ENCODE measurements at places on chromosomes 7 and 10. TPM values are rescaled to one million over a fixed set of nuclear protein-coding genes. Genes with fewer than 3 reads are reported as not detected.
A peak's percentile ranks its signal among the peaks of the same experiment; 100 is the strongest.

DNA sequence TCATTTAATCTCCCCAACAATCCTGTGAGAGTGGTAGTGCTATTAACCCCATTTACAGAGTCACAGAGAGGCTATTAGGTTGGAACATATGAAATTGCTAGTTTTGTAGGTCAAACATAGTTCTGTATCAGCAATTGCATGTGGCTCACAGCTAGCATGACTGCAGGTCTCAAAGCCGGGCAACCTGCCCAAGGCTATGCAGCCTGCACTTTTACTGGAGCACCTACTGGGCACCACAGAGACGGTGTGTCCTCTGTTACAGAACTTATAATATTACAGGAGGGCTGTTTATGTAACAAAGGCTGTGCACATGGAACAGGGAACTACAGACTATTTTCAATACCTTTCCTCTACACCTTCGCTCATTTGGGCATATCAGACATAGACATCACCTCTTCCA, 355.8 kb downstream of the RPS24 start:
- H3K27me3 ChIP-seq = no peaks in the 10 kb centered on the region
- no peaks in the 10 kb centered on the region for H3K4me1 ChIP-seq
- no peak overlapping the region for H3K27ac ChIP-seq
- no peak for DNase-seq

CALML5 gene
- total RNA-seq = not detected

GRCh38 chr7:44325201-44325671, at the start of gene CAMK2B:
CAMK2B (minus strand) TSS chr7:44325594; CDS start chr7:44325421, 173 bp downstream.
- no peaks in the 10 kb centered on the region for H3K27me3 ChIP-seq
- H3K4me3 ChIP-seq = peak within 1 kb of the TSS; percentile 52
- no peak for DNase-seq
- H3K36me3 ChIP-seq = no peaks in the 10 kb centered on the region

DNA sequence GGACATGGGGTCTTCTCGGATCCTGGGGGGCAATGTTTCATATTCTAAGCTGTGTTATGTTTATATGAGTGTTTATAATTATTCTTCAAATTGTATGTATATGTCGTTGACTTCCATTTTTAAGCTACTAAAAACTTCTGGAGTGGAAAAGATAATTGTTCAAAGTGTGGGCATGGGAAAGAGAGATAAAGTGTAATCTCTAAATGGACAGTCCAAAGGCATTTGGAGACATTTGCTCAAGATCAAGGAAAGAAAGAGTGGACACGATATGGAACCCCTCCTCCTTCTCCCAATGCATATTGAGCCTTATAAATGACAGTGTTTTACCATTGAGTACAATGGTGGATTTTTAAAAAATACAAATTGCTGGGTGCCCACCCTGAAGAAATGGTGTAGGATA, 81.1 kb downstream of the SDHAF3 start:
- H3K4me1 ChIP-seq = no peaks in the 10 kb centered on the region
- H3K36me3 ChIP-seq = no peaks in the 10 kb centered on the region
- H3K4me3 ChIP-seq = no peak overlapping the region
- H3K27ac ChIP-seq = no peak overlapping the region
- no peaks in the 10 kb centered on the region for H3K27me3 ChIP-seq

- peaks cover 34% of the 10 kb centered on the region for H3K36me3 ChIP-seq
- peak overlapping the region; percentile 78 for H3K4me3 ChIP-seq
- H3K4me1 ChIP-seq = no peaks in the 10 kb centered on the region
These were observed 5.4 kb downstream of the VIM start for GRCh38 chr10:17233286-17233991.

- no peaks in the 10 kb centered on the region for H3K36me3 ChIP-seq
- no peak for DNase-seq
- no peak overlapping the region for H3K27ac ChIP-seq
- no peaks in the 10 kb centered on the region for H3K4me1 ChIP-seq
These were observed 110.1 kb upstream of the KLF6 start for GRCh38 chr10:3895045-3895631.

HMX2 gene
- total RNA-seq = not detected

DNA sequence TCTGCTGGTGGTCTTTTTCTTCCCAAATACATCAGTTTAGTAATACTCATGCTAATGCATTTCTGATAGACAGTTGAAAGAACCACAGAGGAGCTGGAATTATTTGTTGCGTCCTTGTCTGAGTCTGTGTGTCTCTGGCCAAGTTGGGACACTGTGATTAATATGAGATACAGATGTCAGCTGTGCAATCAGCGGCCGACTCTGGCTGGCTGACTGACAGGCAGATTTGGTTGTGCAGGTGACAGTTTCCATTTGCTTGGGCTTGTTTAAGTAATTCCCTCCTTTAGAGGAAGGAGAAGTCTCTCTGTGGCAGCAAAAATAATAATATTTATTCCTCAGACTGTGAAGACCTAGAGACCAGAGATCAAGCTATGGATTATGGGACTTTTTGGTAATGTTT, 176.2 kb upstream of the CHRM2 start:
- no peaks in the 10 kb centered on the region for H3K27me3 ChIP-seq
- H3K4me3 ChIP-seq = no peak overlapping the region
- no peaks in the 10 kb centered on the region for H3K4me1 ChIP-seq
- DNase-seq = no peak

MYH16 gene
- total RNA-seq = not detected

DNA sequence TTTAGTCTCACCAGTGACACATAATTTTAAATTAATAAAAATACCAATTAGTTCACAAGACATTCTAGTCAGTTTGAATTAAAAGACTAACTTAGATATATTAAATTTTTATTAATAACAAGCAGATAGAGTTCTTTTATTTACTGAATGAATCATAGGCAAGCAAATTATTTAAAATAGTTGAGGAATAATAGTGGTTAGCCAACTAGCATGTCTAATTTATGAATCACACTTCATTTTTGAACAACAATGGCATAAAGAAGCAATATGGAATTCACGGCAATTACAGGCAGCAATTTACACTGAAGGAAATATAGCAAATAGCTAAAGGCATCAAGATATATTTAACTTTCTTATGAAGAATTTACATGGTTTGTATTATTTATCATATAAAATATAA, 187.0 kb upstream of the SLC26A5 start:
- H3K4me1 ChIP-seq = no peaks in the 10 kb centered on the region
- H3K4me3 ChIP-seq = no peak overlapping the region
- no peaks in the 10 kb centered on the region for H3K36me3 ChIP-seq

NAMPT gene
- 84.6 TPM for total RNA-seq

DNA sequence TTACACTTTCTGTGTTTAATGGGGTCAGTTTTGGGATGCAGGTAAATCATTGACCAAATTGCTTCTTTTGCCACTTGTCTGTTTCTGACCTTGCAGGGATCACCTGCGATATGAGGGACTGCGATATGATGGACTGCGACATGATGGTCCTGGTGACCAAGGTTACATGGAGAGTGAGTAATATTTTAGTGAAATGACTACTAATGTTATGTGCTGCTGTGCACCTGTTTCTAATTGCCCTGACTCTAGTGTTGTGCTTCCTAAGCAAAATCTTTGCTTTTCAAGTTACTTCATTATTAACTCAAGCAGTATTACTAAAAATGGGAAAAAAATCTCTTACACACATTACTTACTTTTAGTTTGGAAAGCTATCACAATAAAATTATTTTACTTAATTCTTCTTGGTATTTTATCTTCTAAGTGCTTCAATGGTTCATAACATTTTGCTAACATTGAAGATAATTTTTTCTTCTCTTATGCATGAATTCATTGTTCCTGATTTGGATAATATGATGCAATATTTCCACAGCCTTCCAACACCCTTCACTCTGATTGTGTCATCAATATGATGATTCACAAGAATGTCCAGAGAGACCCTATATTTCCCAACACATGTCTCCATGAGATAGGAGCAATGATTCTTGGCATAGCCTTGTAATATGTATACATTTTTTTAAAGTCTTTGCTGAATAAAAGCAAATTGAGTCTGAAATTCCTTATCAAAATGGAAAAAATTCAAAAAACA, 306.2 kb upstream of the AKR1E2 start:
- H3K27ac ChIP-seq = no peak overlapping the region
- DNase-seq = peak; percentile 36
- no peaks in the 10 kb centered on the region for H3K27me3 ChIP-seq
- H3K36me3 ChIP-seq = no peaks in the 10 kb centered on the region

DNA sequence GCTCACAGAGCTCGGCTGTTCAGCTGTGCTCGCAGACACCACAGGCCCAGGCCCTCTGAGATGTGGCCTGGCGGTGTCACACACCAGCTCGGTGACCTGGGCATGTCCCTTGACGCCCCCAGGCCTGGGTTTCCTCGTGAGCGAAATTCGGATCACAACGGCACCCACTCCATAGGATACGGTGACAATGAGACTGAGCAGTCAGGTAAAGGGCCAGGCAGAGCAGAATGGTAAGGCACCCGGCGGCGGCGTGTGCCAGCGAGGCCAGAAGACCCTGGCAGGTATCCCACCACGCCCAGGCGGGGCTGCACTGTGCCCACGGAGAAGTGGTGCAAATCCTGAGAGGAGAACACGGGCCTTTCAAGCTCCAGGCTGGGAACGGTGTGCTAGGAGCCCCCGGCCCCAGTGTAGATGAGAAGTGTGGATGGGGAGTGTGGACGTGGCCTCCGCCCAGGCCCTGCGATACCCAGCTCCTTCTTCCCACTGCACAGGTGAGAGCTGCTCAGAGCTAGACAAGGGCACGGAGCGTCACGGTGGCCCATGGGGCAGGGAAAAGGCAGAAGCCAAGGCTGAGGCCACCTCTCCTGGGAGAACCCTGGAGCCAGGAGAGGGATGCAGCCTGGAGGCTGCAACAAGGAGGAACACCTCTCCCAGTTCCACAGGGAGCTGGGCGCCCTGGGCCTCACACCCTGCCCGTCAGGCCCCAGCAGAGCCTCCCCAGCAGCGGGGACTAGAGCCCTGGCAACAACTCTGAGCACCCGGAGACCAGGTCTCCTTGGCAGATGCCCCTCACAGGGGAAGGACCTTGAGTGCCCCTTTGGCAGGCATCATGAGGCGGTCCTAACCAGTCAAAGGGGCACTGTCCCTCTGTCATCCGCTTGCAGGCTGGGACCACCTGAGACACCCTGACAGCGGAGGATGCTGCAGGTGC, 219.1 kb downstream of the MAD1L1 start:
- DNase-seq = no peak
- H3K27ac ChIP-seq = no peak overlapping the region
- no peaks in the 10 kb centered on the region for H3K27me3 ChIP-seq
- peaks cover 41% of the 10 kb centered on the region for H3K36me3 ChIP-seq
- H3K4me1 ChIP-seq = no peaks in the 10 kb centered on the region

GRM3 gene
- not detected for total RNA-seq

FOXP2 gene
- total RNA-seq = 25.8 TPM
